Colonic mucosa (tissue), 4 donors: ENCODE measurements at places on chromosomes 12 and 14.

- DNase-seq, result no peak
Measured at GRCh38 chr12:88416786-88417185, 163.5 kb downstream of the KITLG start.

DNA sequence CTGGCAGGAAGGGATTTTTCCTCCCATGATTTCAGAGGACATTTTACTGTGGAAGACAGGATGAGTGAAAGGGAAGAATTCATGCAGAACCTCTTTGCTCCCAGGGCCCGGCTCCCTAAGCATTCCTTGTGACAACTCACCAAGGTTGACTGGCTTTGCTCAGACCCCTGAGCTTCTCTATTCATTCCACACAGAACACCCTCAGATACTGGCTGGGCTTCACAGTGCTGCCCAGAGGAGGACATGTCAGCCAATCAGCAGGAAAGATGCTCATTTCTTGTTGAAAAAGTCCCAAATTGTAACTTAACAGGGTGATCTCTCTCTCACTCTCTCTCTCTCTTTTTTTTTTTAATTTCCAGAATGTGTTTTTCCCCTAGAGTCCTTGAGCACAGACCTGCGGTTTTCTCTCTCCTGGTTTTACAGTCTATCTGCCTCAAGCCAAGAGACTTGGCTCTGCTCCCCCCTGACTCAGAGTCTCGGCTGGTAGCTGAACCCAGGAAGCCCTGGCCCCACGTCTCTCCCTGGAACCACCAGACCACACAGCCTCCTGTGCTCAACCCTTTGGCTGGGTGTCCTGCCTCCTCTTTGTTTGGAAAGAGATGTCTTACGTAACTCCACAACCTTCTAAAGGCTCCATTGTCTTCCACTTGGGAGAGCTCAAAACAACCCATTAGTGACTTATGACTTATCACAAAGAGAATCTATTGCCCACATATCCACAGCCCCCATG is 43.9 kb downstream of the SSPN start:
- no peak for DNase-seq

- no peak for DNase-seq
Measured at GRCh38 chr12:15786772-15787171, 2.4 kb downstream of the EPS8 start.

GRCh38 chr12:125104982-125105381 is 39.7 kb downstream of the AACS start:
- DNase-seq, result no peak

- DNase-seq, result no peak
Measured at GRCh38 chr12:91885851-91886731, 259.6 kb downstream of the BTG1 start.

DNA sequence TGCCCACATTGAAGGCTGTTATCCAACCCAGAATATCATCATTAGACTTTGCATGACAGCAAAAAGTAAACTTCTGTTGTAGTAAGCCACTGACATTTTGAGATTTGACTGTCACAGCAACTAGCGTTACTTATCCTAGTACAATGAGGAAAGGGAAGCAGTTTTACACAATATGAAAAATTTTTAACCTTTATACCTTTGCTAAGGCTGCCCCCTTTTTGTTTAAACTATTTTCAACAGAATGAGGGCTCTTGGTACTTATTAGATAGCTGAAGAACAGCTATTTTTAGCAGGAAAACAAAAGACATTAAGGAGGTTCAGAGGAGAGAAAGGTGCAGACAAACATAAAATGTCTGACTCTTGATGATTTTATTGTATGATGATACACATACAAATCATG is 23.4 kb upstream of the TMX1 start:
- no peak for DNase-seq
